ENCODE measurements at places on chromosomes 12 and 14. TPM values are rescaled to one million over a fixed set of nuclear protein-coding genes. Genes with fewer than 3 reads are reported as not detected.

The LRRK2 gene
- total RNA-seq, result 1.3 TPM

GRCh38 chr12:113469949-113470743 is 1.5 kb downstream of the LHX5 start:
- H3K27ac ChIP-seq, result no peak overlapping the region
- H3K4me1 ChIP-seq, result no peaks in the 10 kb centered on the region
- H3K36me3 ChIP-seq, result no peaks in the 10 kb centered on the region
- DNase-seq, result no peak
- H3K27me3 ChIP-seq, result peaks cover 90% of the 10 kb centered on the region
- H3K4me3 ChIP-seq, result no peak overlapping the region

GRCh38 chr12:102753802-102754201 is 163.2 kb downstream of the PAH start:
- H3K36me3 ChIP-seq, result no peaks in the 10 kb centered on the region
- no peaks in the 10 kb centered on the region for H3K27me3 ChIP-seq
- H3K4me3 ChIP-seq, result no peak overlapping the region
- H3K27ac ChIP-seq, result no peak overlapping the region
- DNase-seq, result no peak
- no peaks in the 10 kb centered on the region for H3K4me1 ChIP-seq

DNA sequence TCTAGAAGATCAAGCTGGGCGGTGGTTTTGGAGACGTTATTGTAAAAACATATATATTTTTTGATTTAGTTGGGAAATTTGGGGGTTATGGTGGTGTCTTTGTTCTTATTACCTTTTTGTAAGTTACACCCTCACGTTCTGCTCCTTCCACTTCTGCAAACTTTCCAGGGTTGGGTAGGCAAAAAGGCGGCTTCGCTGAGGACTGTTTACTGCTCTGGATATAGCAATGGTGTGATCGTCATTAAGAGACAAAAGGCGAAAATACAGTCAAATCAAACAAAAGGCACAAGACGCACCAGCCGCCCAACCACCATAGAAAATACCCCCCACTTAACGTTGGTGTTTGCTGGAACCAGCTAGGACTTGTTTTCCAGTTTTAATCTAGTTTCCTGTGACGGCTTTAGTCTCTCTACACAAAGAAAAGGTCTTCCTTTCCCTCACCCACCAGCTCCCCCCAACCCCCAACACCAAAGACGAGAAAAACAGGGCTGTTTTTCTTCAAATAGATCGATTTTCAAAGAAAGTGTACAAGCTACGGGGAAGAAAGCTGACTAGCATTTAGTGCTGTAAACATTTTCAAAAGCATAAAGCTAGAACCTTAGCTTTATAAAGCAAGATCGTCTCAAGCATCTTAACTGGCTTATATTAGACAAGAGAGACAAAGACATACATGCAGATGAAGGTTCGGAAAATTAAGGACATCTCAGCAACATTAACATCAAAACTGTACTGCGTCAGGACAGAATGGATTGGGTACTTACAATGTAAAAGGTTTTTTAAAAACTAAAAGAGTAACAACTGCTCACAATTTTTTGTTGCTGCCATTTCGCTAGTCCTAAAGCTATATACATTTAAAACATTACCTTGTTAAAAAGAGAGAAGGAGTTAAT is 2.0 kb upstream of the SETD1B start:
- DNase-seq, result peak; percentile 80
- peaks cover 7% of the 10 kb centered on the region for H3K36me3 ChIP-seq
- peaks cover 42% of the 10 kb centered on the region for H3K4me1 ChIP-seq
- H3K4me3 ChIP-seq, result peak overlapping the region; percentile 81
- H3K27me3 ChIP-seq, result no peaks in the 10 kb centered on the region

DNA sequence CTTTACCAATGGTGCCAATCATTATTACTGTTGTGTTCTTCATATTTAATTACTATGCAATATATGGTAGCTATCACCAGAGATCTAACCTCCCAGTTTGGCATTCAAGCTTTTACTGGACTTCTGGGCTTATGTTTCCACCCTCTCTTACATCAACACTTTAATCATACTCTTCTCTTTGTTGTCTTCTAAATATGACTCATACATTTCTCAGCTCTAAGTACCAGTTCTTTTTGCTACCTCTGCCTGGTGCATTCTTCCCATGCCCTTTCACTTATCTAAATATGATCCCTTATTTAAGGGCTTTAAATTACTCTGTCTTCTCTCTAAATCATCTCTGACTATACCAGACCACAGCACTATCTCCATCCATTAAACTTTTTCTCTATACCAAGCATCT is 246.1 kb upstream of the CCDC196 start:
- H3K27ac ChIP-seq, result no peak overlapping the region
- DNase-seq, result no peak
- no peaks in the 10 kb centered on the region for H3K27me3 ChIP-seq
- no peaks in the 10 kb centered on the region for H3K4me1 ChIP-seq
- H3K4me3 ChIP-seq, result no peak overlapping the region
- no peaks in the 10 kb centered on the region for H3K36me3 ChIP-seq

- H3K4me3 ChIP-seq, result no peak overlapping the region
- no peaks in the 10 kb centered on the region for H3K4me1 ChIP-seq
- no peaks in the 10 kb centered on the region for H3K27me3 ChIP-seq
Measured at GRCh38 chr14:79668951-79669350, 542.4 kb downstream of the DIO2 start.

DNA sequence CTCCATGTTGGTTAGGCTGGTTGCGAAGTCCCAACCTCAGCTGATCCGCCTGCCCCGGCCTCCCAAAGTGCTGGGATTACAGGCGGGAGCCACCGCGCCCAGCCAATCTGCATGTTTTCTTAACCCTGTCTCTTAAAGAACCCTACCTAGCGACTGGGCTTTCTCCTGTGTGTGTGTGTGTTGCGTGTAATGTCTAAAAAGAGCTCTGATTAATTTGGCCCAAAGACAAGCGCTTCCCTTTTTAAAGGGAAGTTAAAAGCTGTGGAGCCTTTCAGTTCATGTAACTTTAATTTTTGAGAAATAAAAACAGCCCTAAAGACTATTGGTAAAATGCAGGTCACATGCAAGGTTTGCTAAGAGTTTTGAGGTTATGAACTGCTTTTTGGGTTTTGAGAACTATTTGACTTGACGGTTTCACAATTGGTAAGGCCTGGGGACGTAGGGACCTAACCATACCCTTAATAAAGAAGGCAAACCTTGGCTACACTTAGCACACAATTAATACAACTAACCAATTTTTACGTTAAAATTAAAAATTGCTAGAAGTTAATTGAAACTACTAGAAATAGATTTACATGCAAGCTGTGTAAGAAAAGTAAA is 103.2 kb downstream of the KCNMB4 start:
- H3K36me3 ChIP-seq, result no peaks in the 10 kb centered on the region
- no peak overlapping the region for H3K4me3 ChIP-seq
- no peaks in the 10 kb centered on the region for H3K4me1 ChIP-seq
- no peak overlapping the region for H3K27ac ChIP-seq
- DNase-seq, result no peak

DNA sequence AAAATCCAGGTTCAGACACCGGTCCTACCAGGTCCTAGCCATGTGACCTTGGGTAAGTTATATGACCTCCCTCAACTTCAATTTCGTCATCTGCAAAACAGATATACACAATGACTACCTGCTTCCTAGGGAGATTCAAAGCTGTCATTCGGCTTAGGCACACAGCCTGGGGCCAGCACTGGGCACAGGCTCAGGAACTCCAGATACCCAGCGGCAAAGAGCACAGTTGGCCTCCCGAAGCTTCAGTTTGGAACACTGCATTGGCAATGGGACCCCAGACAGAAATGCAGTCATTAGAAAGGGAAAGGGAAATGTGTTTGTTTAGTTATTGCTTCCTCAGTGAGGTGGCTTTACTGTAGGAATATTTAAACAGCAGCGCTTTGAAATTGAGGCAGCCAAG is 11.4 kb downstream of the PLEKHG6 start:
- H3K4me1 ChIP-seq, result peaks cover 36% of the 10 kb centered on the region
- peak; percentile 58 for DNase-seq
- H3K4me3 ChIP-seq, result no peak overlapping the region
- peak overlapping the region; percentile 80 for H3K27ac ChIP-seq
- no peaks in the 10 kb centered on the region for H3K27me3 ChIP-seq
- no peaks in the 10 kb centered on the region for H3K36me3 ChIP-seq

DNA sequence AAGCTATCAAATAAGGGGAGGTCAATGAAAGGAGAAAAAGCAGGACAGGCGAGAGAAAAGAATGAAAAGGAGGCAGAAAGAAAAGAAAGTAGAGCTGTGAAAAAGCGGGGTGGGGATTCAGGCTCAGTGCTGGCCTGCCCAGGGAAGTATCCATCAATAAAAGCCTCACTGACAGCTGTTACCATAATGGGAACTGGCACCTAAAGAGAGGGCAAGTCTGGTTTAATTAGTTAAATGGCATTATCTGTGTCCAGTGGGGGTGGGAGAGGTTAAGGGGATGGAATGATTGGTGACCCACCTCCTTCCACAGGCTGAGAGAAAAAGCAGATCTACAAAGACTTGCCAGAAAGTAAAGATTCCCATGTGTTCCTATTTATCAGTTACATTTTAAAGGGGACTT is 7.4 kb downstream of the SALL2 start:
- DNase-seq, result no peak
- no peak overlapping the region for H3K4me3 ChIP-seq
- H3K4me1 ChIP-seq, result no peaks in the 10 kb centered on the region
- H3K36me3 ChIP-seq, result no peaks in the 10 kb centered on the region
- no peak overlapping the region for H3K27ac ChIP-seq

The OTUB2 gene
- total RNA-seq, result 1.1 TPM

DNA sequence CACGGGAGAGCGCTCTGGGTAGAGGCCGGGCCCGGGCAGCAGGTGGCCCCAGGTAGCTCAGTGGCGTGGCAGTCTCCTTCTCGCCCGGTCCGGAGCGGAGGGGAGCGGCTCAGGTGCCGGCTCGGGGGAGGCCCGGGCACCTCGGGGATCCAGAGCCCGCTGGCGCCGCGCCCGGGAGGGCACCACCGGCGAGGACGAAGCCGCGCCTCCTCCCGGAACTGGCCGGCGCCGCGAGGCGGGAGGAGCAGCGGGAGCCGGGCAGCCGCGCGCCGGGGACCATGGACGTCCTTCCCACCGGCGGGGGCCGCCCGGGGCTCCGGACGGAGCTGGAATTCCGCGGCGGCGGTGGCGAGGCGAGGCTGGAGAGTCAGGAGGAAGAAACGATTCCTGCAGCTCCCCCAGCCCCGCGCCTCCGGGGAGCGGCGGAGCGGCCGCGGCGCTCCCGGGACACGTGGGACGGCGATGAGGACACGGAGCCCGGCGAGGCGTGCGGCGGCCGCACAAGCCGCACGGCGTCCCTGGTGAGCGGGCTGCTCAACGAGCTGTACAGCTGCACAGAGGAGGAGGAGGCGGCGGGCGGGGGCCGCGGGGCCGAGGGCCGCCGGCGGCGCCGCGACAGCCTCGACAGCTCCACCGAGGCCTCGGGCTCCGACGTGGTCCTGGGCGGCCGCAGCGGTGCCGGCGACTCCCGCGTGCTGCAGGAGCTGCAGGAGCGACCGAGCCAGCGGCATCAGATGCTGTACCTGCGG is 21.5 kb upstream of the GNS start:
- peaks cover 16% of the 10 kb centered on the region for H3K4me1 ChIP-seq
- no peaks in the 10 kb centered on the region for H3K36me3 ChIP-seq
- H3K4me3 ChIP-seq, result peak overlapping the region; percentile 49
- DNase-seq, result peak; percentile 43

The CCDC196 gene
- not detected for total RNA-seq

DNA sequence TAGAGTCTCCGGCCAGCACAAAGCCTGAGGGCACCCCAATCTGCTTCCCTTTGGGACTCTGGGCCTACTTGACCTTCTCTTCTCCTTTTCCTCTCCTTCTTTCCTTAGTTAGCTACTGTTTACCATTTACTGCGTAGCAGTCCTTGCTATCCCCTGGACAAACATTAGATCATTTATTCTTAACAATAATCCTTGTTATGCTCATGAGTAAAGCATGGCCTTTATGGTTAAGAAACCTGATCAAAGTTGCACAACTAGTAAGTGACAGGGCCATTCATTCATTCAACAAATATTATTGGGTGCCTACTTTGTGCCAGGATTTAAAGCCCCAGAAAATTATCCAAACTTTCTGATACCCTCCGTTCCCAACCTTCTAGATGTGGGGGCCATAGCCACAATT is 3.2 kb upstream of the HDAC7 start:
- H3K4me3 ChIP-seq, result no peak overlapping the region
- H3K27me3 ChIP-seq, result no peaks in the 10 kb centered on the region
- no peak for DNase-seq
- peaks cover 26% of the 10 kb centered on the region for H3K4me1 ChIP-seq
- H3K36me3 ChIP-seq, result no peaks in the 10 kb centered on the region
- H3K27ac ChIP-seq, result no peak overlapping the region

DNA sequence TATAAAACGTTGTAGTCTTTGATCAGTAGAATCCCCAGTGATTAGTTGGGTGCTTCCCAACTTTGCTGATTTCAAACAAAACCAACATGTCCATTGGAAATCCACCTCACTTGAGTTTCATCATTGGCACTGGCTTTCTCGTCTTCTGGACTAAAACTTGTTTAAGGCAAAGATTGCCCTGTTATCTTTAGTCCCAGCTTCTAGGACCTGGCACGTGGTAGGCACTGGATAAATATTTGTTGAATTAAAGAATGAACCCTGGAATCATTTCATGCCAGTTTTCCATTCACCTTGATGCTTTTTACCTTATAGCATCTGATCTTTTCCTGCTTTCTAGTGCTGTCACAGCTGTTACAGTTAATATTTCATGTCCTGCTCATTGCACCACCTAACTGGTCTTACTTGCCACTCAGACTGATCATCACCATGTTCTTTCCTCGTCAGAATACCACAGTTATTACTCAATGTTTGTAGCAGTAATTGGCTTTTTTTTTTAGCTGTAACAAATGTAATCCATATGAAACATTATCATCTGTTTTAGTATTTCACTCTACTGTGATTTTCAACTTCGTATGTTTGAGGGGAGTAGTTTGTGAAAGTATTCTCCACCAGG is 7.3 kb upstream of the C12orf50 start:
- DNase-seq, result peak; percentile 7
- H3K27ac ChIP-seq, result no peak overlapping the region
- peak overlapping the region; percentile 90 for H3K4me3 ChIP-seq
- H3K4me1 ChIP-seq, result peaks cover 13% of the 10 kb centered on the region
- H3K36me3 ChIP-seq, result no peaks in the 10 kb centered on the region

DNA sequence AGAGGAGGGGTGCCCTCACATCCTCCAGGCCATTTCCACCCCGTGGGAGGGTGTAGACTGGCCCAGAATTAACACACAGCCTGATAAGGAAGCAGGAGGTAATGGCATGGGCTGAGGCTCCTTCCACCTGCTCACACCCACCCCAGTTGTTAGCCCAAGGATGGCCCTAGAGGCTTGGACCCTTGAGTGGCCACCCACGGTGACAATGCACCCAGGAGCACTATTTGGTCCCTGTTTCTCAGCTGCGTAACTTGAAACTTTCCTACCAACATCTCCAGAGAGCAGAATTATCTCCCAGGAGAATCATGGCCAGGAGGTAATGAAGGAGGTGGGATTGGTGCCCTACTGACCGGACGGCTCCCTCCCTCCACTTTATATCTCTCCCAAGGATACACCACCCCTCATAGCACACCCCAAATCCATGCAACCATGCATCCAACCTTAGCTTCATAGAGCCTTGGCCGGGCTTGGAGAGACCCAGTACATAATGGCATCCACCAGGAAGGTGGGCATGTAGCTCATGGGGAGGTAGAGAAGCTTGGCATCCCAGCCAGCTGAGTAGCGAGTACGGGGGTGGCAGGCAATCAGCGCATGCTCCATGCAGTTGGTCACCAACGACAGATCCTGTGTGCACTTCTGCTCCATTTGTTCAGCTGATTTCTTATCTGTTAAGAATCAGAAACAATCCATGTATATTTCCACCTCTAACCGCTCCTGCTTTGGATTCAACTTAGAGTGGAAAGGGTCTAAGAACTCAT is 5.6 kb downstream of the RDH16 start:
- no peaks in the 10 kb centered on the region for H3K4me1 ChIP-seq
- no peak overlapping the region for H3K4me3 ChIP-seq
- no peak overlapping the region for H3K27ac ChIP-seq
- peaks cover 6% of the 10 kb centered on the region for H3K27me3 ChIP-seq

GRCh38 chr14:99966037-99966835 is 99.0 kb upstream of the EVL start:
- H3K36me3 ChIP-seq, result no peaks in the 10 kb centered on the region
- H3K4me1 ChIP-seq, result no peaks in the 10 kb centered on the region

The OR4Q3 gene
- not detected for total RNA-seq

All from endothelial cell of umbilical vein (primary cell).